Stimulated activated CD8-positive, alpha-beta memory T cell treated with anti-CD3 and anti-CD28 coated beads, Interleukin-7, amount 100 ng/mL, for 24 hours (primary cell): ENCODE measurements at places on chromosomes 1 and 21.

DNA sequence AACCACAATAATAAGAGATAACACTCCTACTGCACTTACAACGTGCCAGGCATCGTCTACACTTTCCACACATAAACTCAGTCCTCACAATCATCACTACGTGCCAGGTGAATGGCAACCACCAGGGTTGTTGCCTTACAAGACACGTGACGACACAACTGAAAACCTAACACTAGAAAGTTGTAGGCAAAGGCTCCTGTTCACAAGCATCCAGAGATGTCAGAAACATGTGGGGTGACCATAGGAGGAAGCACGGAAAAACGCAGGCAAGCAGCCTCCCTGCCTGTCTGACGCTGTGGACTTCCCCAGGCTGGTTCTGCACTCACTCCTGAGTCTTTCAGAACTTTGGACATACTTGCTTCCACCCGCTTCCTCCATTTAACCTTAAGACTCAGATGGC, 7.0 kb downstream of the CAPZB start:
- DNase-seq = no peak

DNA sequence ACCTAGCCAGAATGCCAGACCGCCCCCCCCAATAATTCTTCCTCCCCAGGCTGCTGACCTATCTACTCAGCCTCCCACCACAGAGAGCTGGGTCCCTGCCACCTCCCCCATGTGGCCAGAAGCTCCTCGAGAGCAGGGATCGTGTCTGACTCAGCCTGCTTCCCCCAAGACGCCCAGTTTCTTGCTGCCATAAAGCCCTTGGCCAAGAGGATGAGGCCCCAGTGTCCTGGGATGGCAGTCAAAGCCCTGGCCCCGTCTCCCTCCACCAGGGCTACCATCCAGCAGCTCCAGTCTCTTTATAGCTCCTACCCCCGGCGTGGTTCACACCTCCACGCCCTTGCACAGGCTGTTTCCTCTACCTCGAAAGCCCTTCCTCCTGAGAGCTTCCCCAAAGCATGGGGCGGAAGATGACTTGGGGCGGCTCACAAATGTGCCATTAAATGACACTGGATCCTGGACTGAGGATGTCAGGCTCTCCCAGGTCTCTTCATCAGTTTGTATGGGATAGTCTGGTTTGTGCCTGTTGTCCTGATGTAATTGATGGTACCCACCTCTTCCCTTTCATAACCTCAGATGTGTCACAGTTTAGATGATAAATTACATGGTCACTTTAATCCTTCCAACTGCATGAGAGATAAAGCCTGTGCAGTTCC, 13.2 kb downstream of the ADGRB2 start:
- DNase-seq = no peak

DNA sequence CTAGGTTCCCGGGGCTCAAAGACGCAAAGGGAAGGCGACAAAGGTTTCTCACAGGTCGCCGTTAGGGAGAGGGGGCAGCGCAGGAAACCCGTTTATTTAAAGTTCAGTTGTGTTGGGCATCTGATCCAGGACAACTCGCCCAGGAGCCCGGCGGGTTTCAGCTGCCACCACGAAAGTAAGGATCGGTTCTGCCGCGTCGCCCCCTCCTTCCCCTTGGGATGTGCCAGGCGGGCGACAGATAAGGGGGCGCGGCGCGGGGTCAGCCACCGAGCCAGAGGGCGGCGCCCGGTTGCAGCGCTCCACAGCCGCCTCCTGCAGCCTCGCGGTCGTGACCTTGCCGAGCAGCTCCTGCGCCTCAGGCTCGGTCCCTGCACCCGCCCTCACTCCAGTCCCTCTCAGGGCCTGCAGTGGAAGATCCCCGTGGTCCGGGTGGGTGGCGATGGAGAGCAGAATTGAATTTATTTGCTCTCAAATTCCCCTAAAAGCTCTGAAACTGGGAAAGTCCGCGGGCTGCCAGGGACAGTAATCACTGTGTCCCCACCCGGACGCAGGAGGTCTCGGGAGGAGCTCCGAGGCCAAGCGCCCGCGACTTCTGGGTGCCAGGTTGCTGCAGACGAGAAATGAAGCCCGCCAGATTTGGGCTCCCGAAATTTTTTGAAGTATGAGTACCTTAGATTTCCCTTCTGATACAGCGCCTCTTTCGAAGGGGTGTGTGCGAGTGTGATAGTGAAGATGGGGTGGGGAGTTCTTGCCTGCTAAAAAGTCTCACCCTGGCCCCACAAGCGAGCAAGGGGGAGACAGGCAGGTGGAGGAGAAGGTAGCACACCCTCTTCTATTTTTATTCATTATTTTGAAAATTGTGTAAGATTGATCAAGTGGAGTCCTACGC, 28.4 kb upstream of the NFIA start:
- no peak for DNase-seq

- no peak for DNase-seq
Measured at GRCh38 chr1:155912056-155912536, 947 bp upstream of the RIT1 start.

DNA sequence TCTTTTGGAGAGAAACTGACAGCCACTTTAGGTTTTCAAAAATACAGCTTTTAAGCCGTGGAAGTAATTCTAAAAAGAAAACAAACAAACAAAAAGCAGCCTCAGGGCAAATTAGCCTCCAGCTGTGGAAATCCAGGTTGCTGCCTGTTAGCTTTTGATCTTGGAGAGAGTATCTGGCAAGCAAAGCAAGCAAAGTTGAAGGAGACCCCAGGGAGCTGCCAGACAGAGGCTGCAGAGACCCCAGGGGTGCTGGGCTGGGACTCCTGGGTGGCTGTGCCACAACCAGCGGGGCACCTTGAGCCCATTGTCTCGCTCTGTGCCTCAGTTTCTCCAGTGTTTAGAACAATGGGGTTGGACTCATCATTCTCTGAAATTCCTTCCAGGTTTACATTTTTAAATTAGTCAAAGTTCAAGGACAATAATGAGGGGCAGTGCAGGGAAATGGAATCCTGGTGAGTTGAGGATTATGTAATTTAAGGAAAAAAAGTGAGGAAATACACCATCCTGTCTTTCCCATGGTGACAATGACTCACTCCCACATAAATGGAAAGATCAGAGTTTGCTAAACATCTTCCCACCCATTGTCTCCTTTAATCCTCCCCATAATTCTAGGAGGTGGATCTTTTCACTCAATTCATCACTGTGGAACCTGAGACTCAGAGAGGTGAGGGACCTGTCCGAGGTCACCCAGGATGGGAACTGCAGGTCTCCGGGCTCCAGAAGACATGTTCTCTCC, 480.5 kb downstream of the MATN1 start:
- no peak for DNase-seq

GRCh38 chr1:77282866-77283539, 1.2 kb downstream of the AK5 start:
- no peak for DNase-seq

GRCh38 chr1:150168960-150169601, 19.4 kb downstream of the PLEKHO1 start:
- no peak for DNase-seq

DNA sequence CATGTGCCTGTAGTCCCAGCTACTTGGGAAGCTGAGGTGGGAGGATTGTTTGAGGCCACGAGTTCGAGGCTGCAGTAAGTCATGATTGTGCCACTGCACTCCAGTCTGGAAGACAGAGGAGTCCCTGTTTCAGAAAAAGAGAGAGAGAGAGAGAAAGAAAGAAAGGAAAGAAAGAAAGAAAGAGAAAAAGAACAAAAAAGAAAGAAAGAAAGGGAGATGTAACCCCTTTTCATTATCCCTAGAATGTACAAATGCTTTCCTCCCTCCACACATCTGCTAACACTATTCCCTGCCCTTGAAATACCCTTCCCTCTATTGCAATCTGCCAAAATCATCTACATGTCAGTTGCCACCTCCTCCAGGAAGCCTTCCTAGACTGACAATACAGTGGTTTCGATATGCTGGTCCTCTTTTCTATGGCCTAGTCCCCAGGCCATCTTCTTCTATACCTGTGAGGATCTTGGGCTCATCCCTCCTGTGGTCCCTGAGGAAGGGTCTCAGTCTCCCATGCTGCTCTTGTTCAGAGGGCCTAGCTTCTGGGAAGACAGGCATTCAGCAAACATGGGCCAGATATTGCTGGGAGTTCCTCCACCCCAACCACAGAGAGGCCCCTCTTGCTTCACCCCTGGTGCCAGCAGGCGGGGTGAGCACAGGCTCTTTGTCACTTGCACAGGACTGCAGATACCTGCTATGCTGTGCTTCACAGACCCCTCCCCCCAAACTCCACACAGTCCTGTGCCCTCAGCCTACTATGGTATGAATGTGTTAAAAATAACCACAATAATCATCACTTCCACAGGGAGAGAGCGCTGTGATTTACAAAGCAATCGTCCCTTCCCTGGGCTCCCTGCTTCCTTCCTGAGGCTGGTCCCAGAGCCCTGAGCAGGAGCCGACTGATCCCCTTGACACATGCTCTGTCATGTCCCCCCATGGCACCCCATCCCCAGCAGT, 14.1 kb downstream of the ADGRB2 start:
- DNase-seq = no peak

GRCh38 chr1:208078752-208079151, 165.4 kb downstream of the PLXNA2 start:
- no peak for DNase-seq

DNA sequence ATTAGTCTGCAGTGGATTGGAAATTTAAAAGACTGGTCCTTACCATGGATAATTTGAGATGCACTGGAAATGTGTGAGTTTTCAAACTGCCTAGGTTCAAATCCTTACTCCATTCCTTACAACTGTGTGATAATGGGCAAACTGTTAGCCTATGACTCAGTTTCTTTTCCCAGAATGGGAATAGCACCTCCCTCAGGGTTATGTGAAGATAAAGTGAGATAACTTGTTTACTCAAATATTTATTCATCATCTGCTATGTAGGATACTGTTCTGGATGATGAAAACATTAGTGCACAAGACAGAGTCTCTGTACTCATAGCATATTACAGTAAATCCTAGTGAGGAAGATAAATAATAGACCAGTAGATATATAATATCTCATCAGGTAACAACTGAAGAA, 28.6 kb downstream of the LRIG2 start:
- no peak for DNase-seq

- DNase-seq = no peak
Measured at GRCh38 chr1:63935143-63935542, 161.3 kb downstream of the ROR1 start.

DNA sequence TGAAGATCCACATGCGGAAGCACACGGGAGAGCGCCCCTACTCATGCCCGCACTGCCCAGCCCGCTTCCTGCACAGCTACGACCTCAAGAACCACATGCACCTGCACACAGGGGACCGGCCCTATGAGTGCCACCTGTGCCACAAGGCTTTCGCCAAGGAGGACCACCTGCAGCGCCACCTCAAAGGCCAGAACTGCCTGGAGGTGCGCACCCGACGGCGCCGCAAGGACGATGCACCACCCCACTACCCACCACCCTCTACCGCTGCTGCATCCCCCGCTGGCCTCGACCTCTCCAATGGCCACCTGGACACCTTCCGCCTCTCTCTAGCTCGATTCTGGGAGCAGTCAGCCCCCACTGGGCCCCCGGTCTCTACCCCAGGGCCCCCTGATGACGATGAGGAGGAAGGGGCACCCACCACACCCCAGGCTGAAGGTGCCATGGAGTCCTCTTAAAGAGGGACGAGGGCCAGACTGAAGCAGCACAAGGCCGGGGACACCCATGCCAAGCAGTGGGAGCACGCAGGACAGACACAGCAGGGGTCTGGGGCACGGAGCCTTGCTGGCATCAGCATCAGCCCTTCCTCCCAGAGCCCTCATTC, 13.7 kb downstream of the ZBTB7B start:
- DNase-seq = no peak

DNA sequence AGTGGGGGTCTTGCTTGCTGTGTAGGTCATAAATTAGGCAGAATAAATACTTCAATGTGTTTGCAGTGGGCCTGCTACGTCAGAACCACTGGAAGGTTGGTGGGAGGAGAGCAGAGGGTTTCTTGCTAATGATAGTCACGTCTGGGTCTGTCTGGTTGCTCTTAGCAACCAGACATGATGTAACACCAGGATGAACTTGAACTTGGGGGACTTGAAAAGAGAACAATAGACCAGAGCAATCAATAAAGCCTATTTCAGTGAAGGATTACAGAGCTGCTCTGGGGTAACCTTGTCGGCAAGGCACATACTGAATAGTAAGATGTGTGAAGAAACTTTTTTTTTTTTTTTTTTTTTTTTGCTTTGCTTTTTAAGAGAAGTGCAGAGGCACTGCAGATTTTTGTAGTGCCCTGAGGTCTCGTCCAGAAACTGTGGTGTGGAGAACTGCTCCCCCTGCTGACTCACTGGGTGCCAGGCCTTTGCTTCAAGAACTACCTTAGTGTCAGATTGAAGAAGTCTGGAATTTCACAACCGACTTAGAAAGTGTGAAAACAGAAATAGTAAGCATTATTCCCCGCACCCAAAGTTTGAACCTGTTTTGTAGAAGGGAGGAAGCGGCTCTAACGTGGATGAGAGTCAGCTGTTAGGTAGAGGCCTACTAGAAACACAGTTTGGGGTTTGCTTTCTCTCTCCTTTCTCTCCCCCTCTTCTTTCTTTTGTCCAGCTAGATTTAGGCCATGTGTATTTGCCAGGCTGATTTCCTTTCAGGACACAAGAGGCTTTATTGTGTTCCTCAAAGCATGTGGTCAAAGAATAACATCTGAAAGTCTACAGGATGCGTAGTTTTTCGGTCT, 271.6 kb downstream of the TM2D1 start:
- peak; percentile 29 for DNase-seq

DNA sequence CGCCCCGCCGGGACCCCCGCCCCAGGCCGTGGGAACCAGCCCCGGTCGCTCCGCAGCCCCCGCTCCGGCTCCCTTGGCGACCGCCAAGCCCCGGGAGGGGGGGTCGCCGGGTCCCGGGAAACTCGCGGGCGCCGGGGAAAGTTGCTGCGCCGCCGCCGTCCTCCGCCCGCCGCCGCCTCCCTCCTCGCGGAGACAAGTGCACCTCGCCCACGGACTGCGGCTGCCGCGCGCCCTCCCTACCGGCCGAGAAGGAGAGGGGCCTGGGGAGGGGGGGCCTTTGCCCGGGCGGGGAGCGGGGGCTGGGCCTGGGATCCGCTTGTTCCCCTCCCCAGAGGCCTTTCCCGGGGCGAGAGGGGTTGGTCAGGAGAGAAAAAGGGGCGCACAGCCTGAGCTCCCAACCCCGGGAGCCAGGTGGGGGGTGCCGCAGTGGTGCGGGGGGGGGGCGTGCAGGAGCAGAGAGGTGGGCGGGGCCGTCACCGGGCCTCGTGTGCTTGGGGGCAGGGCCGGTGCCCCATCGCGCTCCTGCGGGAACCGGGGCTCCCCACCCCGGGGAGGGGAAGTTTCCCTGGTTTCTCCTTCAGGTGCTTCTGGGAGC, 592 bp downstream of the AGRN start:
- no peak for DNase-seq

DNA sequence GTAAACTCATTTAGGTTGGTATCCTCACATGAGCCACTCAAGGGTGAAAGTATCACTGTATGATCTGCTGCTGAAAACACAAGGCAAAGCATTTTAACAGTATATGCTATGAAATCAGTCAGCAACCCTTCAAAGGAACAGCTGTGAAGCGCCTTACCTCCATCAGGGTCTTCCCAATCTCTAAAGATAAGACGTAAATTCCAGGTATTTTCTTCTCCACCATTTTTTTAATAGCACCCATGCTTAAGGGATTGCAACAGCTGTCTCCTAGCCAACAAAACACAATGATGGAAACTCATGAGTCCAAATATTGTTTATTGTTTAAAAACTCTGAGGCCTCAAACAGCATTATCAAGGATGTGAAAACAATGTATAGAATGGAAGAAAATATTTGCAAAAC, 4.8 kb downstream of the PPT1 start:
- DNase-seq = no peak
